Stimulated activated CD8-positive, alpha-beta memory T cell treated with anti-CD3 and anti-CD28 coated beads, Interleukin-4, amount 100 ng/mL, for 1 hour (primary cell): ENCODE measurements at places on chromosomes 6 and 20.

- DNase-seq: no peak
Measured at GRCh38 chr6:161596807-161597520, 323.1 kb upstream of the AGPAT4 start.

DNA sequence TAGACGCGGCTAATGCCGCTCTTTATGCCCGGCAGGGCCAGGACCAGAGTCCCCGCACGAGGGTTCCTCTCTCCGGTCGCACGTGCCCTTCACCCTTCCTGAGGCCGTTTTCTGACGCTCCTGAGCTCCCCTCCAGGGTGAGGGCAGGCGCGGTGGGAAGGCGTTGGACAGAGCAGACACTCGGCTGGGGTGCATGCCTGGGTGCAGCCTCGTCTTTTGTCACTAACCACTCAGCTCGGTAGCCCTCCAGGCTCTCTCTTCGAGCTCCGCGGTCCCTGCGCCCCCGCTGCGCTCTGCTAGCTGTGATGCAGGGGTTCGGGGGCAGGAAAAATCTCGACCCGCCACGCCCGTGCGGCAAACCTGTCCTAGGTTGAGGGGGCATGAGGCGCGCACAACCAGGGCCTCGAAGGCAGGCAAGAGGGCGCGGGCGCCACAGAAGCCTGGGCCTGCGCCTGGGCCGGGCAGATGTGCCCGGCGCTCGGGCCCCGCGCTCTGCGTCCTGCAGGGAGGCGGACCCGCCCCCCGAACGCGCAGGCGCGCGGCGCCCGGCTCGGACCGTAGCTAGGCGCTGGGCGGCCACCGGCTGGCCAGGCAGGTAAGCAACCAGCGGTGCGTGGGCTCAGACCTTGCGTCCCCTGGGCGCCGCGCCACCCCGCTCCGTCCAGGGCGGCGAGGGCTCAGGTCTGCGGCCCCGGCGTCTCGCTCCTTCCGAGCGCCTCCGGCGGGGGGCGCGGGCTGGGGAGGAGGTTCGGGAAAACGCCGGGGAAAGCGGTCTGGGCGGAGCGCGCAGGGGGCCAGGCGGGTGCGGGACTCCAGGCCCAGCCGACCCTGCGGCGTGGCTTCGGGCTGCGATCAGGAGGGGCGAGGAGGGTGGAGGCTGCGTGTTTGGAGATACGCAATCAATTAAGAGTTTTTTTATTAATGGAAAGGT is at the start of gene L3MBTL1:
L3MBTL1 (plus strand) TSS at position 548 of the 931 bp plus-strand sequence. CDS start 5,807 bp downstream, outside the sequence.
- no peak for DNase-seq

- DNase-seq: no peak
Measured at GRCh38 chr20:29743101-29743931, 1514.1 kb upstream of the DEFB115 start.

GRCh38 chr6:68054756-68055155 is 580.3 kb upstream of the ADGRB3 start:
- no peak for DNase-seq

- DNase-seq: no peak
Measured at GRCh38 chr6:46156701-46157100, 14.1 kb downstream of the ENPP5 start.

- DNase-seq: no peak
Measured at GRCh38 chr6:137512757-137513605, 18.8 kb upstream of the OLIG3 start.

GRCh38 chr6:96458771-96459170 is 62.8 kb upstream of the UFL1 start:
- DNase-seq: no peak

DNA sequence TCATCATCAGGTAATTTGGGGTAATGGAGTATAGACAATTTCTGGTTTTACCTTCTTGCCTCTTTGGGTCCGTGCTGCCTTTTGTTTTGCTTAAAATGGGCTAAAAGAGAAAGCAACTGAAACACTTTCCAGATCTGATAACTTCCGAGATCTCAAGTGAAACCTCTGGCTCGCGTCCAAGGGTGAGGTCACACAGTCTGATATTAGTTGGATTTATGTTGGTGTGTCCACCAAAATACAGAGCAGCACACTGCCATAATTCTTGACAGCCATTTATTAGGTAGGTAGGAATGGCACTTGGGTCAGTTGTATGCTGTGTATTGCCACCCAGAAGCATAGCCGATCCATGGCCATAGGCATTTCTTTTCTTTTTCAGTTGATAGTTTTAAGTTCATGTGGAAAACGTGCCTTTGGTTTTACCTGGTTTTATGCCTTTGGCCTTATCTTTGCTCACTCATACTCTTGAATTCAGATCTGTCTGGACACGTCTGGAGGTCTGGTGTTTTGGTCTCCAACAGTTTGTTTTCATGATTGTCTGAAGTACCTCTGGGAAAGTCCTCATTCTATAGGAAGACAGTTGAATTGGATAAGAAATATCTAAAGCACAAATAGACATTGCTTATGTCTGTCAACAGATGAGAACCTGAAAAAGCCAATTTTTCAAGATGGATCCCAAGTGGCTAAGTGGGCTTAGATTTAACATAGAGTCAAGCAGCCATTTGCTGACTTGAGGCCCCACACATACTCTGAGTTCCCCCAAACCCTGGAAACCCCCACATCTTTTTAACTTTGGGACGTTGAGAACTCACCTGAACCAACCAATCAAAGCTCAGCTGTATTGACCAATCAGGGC is 320.8 kb downstream of the SOX4 start:
- DNase-seq: no peak

DNA sequence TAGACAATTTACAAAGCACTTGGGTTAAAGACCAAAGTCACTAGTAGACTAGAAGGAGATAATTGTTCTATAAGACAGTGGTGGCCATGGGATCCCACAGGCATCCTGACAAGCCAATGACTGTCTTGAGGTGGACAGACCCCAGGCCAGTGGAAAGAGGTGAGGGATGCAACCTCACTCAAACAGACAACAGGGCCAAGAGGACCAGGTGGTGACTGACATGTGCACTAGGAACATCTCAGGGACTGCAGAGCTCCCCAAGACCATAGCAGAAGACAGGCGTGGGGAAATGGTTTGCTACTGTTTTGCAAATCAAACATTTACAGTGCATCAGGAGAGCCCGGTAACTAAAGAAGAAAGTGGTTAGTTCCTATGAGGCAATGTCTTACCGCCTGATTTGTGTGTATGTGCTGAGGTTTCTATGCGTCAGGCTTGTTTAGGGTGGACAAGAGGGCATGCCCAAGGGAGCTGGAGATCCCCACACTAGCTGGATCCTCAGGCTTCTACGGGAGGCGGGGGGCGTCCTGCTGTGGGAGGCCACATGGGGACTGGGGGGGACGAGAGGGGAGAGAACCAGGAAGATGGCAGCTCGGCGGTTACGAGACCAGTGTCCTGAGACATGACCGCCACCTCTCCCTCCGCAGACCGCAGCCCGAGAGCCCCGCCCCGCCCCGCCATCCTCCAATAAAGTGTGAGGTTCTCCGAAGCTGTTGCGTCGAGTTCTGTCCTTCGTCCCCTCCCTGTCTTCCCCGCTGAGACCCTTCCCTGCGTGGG is 623 bp upstream of the MRPS26 start:
- peak; percentile 21 for DNase-seq

DNA sequence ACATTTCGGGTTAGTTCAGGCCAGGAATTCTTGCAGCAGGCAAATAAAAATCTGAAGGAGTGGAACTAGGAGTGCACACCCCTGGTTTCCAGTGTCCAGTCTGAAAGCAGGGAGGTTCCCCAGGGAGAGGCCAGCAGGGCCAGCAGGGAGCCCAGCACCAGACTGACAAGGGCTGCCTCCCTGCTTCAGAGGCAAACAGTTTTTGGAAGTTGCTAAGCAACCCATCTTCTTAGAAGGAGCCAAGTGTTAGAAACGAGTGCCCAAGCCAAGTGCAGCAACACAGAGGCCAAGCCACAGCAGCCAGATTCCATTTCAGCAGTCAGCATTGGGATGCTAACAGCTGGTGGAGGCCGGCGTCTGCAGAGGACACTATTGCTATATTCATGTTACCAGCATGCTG is 179.1 kb downstream of the SYNDIG1 start:
- no peak for DNase-seq

GRCh38 chr20:50885781-50886180 is 45.5 kb downstream of the ADNP start:
- DNase-seq: no peak

- DNase-seq: no peak
Measured at GRCh38 chr20:10603971-10604864, 69.6 kb downstream of the JAG1 start.

- DNase-seq: no peak
Measured at GRCh38 chr6:21377356-21377755, 216.2 kb upstream of the SOX4 start.

DNA sequence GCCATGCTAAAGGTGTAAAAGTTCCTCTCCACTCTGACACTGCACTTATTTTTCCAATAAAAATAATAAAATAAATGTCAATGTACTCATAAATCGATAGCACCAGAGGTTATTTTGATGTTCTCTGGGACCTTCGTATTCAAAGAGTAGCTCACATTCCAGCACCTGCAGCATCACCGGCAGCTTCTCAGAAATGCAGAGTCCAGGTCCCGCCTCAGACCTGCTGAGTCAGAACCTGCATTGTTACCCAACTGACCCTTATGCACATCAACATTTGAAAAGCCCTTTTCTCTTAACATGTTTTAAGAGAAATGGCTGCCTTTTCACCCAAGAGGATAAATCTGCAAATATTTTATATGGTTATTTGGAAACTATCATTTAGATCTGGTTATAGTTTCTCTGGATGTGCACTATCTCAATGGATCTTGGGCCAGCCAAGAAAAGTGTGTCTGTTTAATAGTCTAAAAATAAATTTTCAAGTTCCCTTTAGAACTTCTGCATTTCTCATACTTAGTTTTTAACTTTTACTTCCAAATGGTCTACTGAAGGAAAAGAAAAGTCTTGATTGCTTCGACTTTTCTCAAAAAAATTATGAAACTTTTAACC is 216.2 kb upstream of the PRDM1 start:
- DNase-seq: no peak

GRCh38 chr20:62344782-62345181 is 22.3 kb downstream of the LAMA5 start:
- DNase-seq: no peak

DNA sequence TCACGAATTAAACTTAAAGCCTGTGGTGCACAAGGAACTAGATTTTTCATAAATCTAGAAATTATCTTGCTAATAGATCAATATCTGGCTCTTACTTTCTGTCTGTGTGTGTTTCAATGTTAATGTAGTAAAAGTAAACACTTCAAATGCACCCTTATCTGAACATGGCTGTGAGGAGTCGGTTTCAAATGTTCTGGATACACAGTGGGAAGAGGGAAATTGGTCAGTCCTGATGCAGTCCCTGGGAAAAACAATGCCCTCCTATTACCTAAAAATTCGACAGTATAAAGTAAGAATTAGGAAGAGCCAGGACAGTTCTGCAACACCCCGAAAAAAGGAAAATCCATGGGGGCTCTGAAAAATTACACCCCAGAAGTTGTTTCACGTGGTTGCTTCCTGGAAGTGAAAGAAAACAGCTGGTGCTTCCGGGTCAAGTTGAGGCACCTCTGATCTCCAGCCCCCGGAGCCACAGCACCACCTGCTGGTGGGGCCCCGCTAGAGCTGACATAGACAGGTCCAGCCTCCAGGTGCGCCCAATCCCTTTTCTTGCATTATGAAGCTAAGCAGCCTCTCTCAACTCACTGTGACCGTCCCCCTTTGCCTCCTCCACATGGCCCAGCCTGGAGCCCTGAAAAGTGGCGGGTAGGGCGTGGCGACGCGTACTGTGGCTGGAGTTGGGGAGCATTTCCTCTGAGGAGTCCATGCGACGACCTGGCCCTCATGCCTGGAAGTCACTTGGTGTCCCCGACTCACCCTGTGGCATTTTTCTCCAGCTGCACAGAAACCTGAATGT is 8.3 kb downstream of the SEMG2 start:
- no peak for DNase-seq

DNA sequence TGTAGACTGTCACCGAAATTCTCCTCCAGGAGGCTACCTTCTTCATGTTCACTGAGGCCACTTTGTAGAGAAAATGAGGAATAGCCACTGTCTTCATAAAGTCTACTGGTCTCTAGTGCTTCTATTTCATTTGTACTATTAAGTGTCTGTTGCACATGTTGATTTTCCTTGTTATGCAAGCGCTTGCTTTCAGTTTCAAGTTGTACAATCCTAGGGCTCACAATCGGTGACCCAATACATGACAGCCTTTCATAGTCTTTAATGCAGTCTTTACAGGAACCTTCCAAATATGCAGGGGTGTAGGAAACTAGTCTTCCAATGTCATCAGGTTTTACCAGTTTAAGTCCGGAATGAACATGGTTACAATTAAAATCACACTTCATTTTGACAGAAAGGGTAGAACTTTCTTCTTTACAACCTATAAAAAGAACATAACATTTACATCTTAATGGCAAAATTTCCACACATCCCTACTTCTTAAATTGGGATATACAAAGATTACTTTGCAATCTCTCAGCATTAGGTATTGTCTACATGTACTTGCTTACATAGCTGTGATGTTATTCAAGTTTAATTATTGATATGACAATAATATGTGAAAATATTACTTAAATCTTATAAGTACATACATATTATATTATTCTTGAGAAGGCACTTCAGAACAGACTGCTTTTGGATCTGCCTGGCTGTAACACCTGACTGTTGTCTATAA is 7.5 kb downstream of the FBXO5 start:
- no peak for DNase-seq

DNA sequence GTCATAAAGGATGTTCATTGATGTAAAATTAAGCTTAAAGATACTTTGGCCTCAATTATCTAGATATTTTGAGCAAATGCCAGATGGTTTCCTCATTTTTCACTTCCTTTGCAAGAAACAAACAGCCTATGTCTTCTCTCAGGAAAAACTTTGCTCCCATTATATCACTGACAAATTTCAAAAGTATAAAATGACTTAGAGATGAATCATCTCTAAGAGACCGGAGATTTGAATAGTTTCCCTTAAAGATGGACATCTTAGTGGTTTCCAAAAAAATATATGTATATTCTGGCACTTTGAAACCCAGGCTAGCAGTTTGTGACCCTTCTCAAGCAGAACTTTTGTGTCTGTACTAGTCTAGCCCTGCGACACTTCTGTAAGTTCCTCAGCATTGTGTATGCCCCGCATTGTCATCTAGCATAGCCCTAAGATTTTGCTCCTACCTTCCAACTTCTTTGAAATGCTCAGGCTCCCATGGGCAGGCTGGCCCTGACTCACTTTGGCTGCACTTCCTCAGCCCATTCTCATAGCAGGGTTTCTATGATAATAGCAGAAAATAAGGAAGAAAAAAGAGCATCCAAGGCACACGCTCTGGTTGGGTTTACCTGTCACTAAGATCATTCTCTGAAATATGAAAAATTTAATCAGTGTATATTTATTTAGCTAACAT is 25.7 kb upstream of the POU3F2 start:
- no peak for DNase-seq

DNA sequence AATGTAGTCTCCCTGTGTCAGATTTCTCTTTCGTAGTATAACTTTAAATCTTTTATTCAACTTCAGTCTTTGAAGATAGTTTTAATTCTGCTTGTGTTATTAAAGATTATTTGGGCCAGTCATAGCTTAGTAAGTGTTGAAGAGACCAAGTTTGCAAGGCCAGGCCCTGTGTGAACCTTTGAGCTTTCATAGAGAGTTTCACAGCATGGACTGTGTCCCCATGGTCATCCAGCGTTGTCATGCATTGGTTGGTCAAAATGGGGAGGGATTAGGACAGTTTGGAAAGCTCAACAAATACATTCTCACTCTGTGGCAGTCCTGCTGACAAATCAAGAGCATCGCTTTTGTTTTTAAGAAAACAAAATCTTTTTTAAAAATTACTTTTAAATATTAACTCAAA is 74.6 kb upstream of the FAM83B start:
- no peak for DNase-seq
